ENCODE measurements at places on chromosomes 4 and X.
A peak's percentile ranks its signal among the peaks of the same experiment; 100 is the strongest.

GRCh38 chr4:26807330-26807729 lies 53.3 kb upstream of the STIM2 start:
- no peak for DNase-seq

- DNase-seq: no peak
Observed at GRCh38 chrX:120331116-120331515, 19.9 kb upstream of the TMEM255A start.

GRCh38 chr4:130568746-130569145 lies 1472.8 kb downstream of the C4orf33 start:
- DNase-seq: no peak

DNA sequence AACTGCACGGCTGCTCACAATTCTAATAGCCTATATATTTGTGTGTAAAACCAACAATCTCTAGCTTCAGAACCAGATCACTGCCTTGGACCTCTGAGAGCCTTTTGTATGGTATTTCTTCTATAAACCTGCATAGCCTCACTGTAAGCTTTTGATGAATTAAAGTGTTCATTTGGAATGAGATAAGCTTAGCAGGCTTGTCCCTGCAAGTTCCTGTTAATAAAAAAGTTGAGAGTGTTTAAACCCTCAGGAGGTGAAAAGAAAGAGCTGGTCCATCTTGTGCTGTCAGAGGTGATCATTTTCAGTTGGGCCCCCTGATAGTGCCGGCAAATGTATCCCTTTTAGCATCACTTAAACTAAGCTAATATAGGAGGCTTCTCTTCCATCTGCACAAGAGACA lies 191.8 kb downstream of the GPC3 start:
- DNase-seq: no peak

GRCh38 chr4:89382439-89382838 lies 74.8 kb upstream of the GPRIN3 start:
- DNase-seq: no peak

DNA sequence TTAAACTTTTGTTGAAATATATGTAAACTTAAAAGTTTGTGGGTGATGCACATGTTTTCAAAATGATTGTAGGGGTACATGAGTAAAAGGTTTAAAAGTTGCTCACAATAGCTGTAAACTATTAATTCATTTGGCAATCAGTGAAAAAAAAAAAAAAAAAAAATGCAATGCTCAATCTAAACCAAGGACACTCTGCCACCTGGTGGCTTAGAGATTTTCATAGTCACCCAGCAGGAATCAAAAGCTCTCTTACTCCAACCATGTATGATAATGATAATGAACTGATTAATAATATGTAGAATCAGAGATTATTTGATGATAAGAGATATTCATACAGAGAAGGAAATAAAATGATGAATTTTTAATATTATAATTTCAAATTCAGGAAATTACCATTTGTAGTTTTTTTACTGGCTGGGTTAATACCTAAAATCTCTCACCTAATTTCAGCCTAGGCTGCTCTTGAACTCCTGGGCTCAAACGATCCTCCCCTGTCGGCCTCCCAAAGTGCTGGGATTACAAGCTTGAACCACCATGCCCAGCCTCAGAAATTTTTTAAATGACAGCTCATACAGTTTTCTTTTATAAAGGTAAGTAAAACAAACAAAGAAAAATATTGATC lies 46.9 kb upstream of the SLC25A4 start:
- peak; percentile 57 for DNase-seq

GRCh38 chr4:86818841-86819240 lies 30.3 kb downstream of the SLC10A6 start:
- no peak for DNase-seq

GRCh38 chr4:128844931-128845330 lies 35.4 kb downstream of the JADE1 start:
- DNase-seq: peak; percentile 87

DNA sequence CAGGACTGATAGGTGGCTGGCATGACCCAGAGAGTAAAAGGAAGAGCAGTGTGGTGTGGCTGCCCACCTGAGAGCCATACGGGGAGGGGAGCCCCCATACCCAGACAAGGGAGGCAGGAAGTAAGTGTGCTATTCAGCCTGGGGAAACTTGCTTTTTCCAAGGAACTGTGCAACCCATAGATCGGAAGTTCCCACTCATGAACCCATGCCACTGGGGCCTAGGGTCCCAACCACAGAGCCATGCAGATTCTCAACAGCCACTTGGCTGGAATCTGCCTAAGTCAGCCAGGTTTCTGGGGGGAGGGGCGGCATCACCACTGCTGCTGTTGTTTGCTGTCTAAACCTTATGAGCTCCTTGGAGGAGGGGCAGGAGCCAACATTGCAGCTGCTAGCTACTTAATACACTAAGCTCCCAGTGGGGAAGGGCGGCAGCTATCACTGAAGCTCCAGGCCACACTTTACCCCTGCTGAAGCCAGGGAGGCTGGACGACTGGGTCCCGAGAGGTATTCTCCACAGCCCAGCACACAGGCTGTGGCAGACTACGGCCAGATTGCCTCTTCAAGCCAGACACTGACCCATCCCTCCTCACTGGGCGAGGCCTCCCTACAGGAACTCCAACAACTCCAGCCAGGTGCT lies 410.4 kb downstream of the INPP4B start:
- DNase-seq: no peak

DNA sequence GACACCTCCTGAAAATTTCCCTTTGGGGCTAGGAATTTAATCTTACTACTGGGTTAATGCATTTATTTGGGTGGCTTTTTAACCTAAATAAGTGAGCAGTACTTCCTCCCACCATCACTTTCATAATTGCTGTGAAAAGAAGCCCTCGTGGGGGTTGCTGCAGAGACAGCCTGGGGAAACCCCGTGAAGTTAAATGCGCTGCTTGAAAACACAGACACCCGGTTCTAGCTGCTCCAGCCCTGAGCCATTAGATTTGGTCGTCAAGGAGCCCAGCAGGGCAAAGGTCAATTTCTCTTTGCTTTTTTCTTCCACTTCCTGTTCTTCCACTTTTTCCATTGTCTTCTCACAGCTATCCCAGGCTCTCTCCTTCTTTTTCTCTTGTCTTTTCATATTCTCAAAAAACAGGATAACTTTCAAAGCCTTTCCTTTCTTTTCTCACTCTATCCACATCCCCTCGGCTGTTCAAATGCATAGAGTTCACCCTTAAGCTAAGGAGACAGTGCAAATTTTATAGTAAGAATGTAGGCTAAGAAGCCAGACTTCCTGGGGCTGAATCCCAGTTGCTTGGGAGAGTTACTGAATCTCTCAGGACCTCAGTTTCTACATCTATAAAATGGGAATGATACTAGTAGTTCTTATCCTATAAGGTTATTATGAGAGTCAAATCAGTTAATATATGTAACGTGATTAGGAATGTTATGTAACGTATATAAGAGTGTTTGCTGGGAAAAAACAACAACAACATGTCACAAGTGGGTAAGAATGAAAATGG lies 91.5 kb upstream of the ZNF827 start:
- no peak for DNase-seq

- DNase-seq: no peak
Observed at GRCh38 chr4:150476776-150477175, 105.2 kb upstream of the MAB21L2 start.

DNA sequence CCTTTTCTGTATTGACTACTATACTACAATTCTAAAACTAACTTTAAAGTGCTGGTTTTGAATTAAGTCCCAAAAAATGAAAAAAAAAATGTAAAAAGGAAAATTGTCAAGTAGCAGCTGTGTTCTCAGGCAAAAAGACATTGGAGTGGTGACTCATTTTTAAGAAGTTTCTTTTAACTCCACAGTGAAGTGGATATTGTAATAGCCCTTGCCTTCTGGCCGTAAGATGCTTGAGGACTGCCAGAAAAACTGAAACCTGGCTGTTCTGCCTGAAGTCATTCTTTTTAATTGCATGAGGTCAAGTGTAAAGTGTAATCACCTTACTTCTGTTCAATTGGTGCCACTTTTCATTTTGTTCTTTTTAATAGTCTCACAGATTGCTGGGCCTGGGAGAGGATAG lies 28.9 kb downstream of the SPANXD start:
- no peak for DNase-seq

DNA sequence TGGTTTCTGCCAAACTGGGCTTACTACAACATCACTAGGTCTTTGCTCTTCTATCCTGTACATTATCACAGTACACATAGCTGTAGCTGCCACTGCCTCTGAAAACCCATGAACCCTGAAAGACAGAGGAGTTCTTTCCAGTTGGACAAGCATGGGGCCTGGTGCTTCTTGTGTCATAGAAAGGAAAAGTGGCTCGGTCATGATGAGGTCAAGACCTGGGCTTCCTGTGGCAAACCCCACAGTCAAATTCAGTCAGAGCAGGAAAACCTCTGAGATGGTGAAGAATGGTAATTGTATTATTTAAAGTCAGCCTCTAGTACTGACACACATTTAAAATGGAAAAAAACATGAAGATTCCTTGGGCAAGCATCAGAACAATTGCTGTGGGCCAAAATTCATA lies 133.3 kb upstream of the PRPS2 start:
- DNase-seq: no peak

GRCh38 chr4:57119054-57119651 lies 9.0 kb upstream of the IGFBP7 start:
- peak; percentile 56 for DNase-seq

DNA sequence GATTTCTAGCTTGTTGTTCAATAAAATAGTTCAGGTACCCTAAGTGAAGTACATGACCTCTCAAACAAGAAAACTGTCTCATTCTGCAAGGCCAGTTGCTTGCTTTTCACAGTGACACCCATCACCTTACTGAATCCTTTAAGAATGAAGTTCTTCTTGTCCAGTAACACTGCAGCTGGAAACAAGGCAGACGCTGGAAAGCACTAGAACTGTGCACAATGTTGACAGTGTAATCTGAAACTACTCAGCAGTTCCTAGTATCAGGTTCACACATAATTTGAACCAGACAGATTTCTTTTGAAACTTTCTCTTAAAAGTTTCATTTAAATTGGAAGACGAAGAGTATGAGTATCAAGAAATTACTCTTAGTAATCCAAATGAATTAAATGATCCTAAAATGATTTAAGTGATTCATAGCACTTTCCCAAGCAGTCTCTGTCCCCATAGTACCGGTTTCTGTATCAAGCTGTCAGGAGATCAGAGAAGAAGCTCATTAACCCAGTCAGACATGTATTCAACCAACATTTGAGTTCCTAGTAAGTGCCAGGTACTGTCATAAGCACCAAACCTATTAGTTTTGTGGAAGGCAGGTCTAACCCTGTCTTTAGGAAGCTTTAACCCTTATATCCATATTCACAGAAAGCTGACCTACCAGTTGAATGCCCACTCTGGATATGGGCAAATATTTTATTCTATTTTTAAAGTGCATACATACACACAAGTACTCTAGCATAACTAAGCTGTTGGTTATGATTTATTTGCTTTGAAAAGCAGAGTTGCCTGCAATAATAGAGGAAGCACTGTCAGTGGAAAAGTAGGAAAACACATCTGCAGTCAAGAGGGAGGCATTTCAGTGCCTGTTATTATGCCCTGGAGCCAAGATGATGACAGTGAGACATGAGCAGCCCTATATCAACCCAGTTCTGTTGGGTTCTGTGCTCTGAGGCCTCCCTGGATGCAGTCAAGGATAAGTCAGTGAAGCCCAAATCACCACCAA lies 63.6 kb downstream of the PALLD start:
- DNase-seq: no peak

DNA sequence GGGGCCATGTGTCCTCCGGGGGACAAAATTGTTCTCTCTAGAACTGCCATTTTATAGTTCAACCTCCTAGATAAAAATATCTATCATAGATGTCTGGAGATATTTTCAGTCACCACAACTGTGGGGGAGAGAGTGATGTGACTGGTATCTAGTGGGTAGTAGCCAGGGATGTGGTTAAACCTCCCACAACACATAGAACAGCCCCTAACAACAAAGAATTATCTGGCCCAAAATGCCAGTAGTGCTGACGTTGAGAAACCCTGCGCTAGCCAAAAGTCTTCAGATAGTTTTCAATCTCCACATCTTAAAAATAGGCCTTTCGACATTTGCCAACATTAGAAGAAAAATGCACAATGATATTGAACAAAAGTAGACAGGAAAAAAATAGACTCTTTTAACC lies 19.0 kb upstream of the SUPT20HL2 start:
- no peak for DNase-seq

- DNase-seq: no peak
Observed at GRCh38 chr4:129167640-129168260, 71.8 kb downstream of the C4orf33 start.

DNA sequence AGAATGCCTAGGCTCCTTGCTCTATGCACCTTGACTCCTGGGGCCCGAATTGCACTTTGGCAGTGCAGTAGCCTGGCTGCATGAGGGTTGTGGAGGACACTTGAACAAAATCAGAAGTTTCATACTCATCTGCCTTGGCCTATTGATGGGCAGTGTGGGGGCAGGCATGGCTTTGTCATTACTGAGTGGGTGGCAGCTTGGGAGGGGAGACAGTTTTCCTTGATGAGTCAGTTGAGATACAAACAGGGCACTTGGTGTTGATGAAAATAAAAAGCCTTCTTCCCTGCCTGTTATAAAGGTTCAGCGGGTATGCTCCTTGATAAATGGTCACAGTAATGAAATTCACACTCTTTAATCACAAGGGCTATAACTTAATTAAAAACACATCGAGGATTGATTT lies 126.8 kb upstream of the MAMLD1 start:
- DNase-seq: no peak

DNA sequence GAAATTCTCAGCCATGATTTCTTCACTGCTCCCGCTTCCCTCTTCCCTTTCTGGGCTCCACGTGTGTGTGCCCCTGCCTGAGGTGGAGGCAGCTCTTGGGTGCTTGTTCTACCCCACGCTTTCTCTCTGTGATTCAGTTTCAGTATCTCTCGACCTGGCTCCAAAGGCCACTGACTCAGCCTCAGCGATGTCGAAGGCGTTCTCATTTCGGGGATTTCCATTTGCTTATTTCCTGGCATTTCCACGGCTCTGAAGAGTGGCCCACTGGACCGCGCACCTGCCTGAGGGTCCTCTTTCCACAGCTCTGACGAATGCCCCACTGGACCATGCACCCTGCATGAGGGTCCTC lies 52.4 kb downstream of the GAK start:
- no peak for DNase-seq

DNA sequence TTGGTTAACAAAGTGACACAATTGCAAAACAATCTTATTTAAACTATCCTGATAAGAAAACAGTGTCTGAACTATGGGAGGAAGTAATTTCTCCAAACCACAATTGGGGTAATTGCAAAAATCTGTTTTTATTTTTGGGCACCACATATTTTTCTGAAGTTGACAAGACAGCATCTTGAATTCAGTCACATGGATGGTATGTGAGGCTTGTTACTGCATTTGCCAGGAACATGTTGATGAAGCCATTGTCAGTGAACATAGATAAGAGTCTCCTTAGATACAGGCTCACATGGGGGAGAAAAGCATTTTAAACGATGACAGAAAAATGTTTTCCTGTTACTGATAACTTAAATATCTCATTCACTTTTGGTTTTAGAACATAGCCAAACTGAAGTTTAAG lies 5.5 kb upstream of the USP53 start:
- DNase-seq: no peak

- DNase-seq: no peak
Observed at GRCh38 chrX:13123857-13124345, 79.5 kb upstream of the FAM9C start.

DNA sequence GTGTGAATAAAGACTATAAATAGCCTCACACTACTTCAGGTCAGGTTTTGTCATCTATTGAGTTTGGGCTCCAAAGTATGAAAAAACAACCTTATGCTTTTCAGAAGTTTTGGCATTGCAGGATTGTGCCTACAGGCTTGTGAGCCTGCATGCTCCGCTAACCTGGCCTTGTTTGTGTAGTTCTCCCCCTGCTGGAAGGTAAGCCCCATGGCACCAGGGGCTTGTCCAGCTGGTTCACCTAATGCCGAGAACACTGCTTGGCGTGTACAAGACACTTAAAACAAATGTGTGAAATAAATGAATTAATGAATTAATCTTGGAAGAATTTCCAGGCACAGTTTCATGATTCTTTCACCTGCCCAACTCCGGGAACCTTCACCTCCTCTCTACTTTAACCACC lies 1.8 kb upstream of the HSD17B10 start:
- peak; percentile 63 for DNase-seq

Measured in testis (tissue), 5 donors.